Gastrocnemius medialis (tissue), 4 donors: ENCODE measurements at places on chromosomes 1 and 21. TPM values are rescaled to one million over a fixed set of nuclear protein-coding genes. Genes with fewer than 3 reads are reported as not detected.

The SPRR1A gene
- not detected for total RNA-seq

The AK4 gene
- total RNA-seq, result 1.9 TPM

The TRIM45 gene
- total RNA-seq, result 3.7 TPM

The INTS7 gene
- total RNA-seq, result 8.0 TPM

The MGST3 gene
- 195 TPM for total RNA-seq

The PROK1 gene
- 0.38 TPM for total RNA-seq

The TRIM58 gene
- total RNA-seq, result 0.68 TPM

The RHOU gene
- total RNA-seq, result 65.2 TPM
